ENCODE measurements at places on chromosomes 13 and 19.

DNA sequence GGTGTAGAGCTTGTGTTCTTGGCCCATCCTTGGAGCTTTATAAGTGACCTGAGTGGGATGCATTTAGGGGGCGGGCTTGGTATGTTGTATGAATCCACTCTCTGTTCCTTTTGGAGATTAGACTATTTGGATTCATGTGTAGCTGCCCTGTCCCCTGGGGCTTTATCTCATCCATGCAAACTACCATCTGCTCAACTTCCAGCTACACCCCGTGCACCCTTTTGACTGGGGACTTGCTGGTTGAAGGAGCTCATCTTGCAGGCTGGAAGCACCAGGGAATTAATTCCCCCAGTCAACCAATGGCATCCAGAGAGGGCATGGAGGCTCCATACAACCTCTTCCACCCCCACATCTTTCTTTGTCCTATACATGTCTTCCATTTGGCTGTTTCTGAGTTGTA is 6.1 kb downstream of the CLEC4M start:
- no peak for DNase-seq

- no peak for DNase-seq
These were observed 65.2 kb downstream of the DACH1 start for GRCh38 chr13:71801781-71802180.

DNA sequence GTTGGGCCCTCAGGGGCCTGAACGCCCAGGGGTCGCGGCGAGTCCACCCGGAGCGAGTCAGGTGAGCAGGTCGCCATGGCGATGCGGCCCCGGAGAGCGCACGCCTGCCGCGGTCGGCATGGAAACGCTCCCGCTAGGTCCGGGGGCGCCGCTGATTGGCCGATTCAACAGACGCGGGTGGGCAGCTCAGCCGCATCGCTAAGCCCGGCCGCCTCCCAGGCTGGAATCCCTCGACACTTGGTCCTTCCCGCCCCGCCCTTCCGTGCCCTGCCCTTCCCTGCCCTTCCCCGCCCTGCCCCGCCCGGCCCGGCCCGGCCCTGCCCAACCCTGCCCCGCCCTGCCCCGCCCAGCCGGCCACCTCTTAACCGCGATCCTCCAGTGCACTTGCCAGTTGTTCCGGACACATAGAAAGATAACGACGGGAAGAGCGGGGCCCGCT is at the start of gene CCNA1:
Gene CCNA1, plus strand, starts transcription at position 390 of the 439 bp plus-strand sequence. CDS start 562 bp downstream, outside the sequence.
- DNase-seq: peak; percentile 79

DNA sequence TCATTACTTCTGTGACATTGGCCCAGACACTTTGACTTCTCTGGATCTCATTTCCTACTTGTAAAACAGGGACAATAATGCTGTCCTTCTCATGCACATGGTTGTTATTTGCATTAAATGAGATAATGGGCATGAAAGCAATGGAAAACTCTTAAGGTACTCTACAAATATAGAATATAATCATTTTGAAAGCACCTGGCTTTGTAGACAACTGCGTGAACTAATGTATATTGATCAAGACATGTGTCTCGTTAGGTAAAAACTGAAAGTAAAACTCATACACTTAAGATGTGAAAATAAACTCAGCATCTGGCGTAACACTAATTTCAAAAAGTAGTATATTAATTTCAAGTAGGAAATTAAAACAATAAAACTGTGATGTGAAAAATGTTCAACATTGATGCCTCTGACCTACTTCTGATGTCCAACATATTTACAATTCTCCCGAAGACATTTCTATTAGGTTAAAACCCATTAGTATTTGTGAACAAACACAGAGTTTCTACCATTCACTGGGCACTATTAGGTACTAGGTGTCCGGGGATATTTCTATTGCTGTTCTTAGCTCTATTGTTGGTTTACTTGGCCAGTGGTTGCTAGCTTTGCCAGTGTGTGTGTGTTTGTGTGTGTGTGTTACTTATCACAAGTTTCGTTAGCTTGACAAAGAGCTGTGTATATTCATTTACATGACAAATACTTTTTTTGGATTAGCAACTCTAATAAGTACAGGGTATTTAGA is 220.5 kb downstream of the KCNRG start:
- no peak for DNase-seq

Data from testis (tissue), 5 donors.